ENCODE measurements at places on chromosomes 1 and 21.
A peak's percentile ranks its signal among the peaks of the same experiment; 100 is the strongest.

DNA sequence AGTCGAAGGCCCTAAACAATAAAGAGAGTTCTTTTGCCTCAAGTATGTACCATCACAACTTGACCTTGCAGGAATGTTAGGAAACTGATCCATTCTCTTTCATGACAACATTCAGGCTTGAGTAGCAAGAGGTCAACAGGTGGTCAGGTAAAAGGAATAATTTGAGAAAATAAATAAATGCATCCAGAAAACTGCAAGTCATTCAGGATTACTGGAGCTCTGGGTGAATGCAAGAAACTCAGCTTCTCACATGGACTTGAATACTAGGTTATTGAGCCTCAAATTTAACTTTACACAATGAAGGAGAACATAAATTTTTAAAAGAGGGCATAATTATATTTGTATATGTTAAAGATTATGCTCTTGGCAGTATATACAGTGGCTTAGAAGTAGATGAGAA is 76.5 kb downstream of the TTLL7 start:
- DNase-seq: no peak

- no peak for DNase-seq
Measured at GRCh38 chr1:210801501-210801900, 332.4 kb downstream of the KCNH1 start.

DNA sequence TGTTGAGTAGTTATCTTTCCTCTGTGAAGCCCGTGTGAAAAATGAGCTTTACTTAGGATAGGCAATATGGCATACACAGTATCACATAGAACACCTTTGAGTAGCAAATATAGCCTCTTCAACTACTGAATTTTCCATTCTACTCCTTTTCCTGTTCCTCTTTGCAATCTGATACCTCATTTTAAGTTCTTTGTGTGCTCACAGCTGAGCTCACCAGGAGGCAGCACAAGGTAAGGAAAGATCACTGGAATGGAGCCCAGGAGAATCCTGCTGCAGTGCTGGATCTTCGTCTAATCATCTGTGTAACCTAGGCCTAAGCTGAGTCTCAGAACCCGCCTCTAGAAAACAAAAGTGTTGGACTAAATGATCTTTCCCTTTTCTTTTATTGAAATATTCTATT is 171.0 kb downstream of the LRRC40 start:
- DNase-seq: no peak

- no peak for DNase-seq
Measured at GRCh38 chr1:32291145-32291707, 657 bp upstream of the HDAC1 start.

- DNase-seq: no peak
Measured at GRCh38 chr1:16464917-16465625, 24.5 kb downstream of the NECAP2 start.

DNA sequence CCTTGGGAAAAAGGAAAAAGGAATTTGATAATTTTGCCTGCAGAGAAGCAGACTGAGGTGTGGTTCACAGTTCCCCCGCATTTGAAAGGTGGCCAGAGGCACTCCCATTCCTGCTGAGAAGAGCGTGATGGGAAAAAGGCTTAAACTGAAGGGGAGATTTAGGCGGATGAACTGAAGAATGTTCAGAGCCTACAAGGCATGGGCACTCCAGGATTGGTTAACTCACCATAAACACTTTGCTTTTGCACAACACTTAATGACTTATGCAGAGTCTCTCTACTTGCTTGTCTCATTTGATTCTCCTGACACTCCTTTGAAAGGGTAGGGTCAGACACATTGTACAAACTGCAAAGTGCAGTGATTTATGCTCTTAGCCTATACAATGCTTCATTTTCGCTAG is 119.6 kb upstream of the RUNX1 start:
- no peak for DNase-seq

DNA sequence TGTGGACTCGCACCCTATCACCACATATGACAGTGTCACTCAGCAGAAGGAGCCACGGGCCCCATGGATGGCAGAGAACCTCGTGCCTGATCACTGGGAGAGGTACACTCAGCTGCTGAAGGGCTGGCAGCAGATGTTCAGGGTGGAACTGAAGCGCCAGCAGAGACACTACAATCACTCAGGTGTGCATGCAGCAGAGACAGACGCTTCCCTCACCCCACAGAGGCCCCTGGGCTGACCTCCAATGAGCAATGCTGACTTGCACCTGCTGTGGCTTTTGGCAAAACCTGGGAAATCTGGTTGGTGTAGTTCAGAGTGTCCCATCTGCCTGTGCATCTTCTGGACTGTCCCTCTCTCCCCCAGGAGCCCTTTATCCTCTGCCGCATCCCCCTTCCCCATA is 51.9 kb downstream of the KIAA1614 start:
- peak; percentile 79 for DNase-seq

DNA sequence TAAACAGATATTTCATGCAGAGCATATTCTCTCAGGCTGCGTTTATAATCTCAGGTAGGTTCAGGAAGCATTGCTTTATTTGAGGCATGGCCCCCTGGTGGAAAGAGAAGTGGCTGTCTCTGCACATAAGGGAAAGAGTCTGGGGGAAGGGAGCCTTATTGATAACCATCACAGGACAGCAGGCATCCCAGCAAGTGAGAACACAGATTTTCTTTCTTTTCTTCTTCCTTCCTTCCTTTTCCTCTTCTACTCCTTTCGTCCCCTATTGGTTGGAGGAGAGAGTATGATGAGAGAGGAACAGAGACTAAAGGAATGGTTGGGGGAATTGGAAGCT is 21.9 kb downstream of the TSNAX start:
- DNase-seq: peak; percentile 32

DNA sequence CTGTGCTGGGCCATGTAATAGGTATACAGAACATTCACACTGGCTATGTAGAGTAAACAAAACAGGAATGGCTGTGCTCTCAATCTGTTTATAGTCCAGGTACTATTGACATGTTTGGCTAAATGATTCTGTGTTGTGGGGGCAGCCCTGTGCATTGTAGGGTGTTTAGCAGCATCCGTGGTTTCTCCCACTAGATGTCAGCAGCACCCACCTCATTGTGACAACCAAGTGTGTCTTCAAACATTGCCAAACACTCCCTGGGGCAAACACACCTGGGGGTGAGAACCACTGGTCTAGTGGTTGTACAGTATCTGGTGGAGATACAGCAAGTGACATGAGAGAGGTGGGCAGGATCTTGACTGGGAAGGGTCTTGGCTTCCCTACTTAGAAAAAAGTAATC is 80.4 kb upstream of the SPATA6 start:
- DNase-seq: peak; percentile 19

DNA sequence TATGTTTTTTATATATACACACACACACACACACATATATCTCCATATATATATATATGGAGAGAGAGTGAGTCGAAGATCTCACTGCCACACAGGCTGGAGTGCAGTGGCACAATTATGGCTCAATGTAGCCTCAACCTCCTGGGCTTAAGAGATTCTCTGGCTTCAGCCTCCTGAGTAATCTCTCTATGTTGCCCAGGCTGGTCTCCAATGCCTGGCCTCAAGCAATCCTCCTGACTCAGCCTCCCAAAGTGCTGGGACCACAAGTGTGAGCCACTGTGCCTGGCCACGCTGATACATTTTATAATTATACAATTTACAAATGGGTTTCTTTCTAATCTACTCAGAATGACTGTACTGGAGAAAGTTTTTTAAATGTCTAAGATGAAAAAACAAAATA is 664.2 kb downstream of the PTPRC start:
- no peak for DNase-seq

GRCh38 chr1:236090741-236091147 is 25.9 kb upstream of the NID1 start:
- DNase-seq: no peak

DNA sequence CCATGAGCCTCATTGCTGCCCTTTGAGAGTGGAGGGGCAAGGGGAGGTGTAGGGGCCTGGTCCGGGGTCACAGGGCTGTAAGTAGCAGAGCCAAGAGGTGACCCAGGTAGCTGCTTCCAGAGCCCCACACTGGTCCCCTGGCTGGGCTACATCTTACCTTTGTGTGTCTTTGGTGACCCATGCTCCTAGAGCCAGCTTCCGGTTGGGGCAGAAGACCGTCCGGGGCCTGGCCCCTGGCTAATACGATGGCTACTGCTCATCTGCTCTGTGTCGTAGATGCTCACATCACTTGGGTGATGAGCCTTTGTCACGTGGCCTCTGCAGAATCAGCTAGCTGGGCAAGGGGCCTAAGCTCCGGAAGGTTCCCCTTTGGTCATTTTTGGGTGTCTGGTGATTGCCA is 20.6 kb downstream of the ABCG1 start:
- no peak for DNase-seq
